ENCODE measurements at places on chromosomes 6 and 20. TPM values are rescaled to one million over a fixed set of nuclear protein-coding genes. Genes with fewer than 3 reads are reported as not detected.
A peak's percentile ranks its signal among the peaks of the same experiment; 100 is the strongest.

NRN1 gene
- total RNA-seq = 19.5 TPM

UBE3D gene
- 5.3 TPM for total RNA-seq

DNA sequence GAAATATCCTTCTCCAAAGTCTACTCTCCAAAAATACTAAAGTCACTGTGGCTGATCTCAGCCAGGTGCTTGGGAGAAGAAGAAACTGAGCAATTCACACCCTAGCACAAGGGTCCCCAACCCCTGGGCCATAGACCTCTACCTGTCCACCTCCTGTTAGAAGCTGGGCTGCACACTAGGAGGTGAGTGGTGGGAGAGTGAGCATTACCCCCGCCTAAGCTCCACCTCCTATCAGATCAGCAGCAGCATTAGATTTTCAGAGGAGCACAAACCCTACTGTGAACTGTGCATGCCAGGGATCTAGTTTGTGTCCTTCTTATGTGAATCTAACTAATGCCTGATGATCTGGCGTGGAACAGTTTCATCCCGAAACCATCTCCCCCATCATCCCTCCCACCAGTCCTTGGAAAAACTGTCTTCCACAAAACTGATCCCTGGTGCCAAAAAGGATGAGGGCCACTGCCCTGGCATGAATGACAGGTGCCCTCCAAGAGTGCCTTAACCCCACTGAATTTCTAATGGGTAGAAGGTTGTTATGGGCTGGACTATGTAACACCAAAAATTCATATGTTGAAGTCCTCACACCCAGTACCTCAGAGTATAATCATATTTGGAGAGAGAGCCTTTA lies 109.2 kb upstream of the CDYL start:
- no peak for DNase-seq

IMPG1 gene
- total RNA-seq = not detected

DNA sequence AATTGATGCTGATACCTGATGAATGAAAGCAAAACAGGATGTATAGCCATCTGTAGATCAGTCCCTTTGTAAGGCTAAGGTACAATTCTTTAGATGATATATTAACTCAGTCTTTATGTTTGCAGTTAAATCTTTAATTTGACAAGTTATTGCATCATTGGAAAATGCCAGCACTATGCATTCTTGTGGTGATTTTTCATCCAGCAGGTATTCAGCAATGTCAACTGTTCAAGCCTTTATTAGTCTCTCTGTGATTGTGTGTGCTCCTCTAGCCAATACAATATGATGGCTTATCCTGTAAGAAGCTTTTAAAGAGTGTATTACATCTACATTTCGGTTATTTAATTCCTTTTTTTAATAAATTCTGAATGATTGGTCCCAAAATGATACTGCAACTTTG lies 34.3 kb downstream of the HLA-DMB start:
- no peak for DNase-seq

SCAND1 gene
- total RNA-seq = 122 TPM

- DNase-seq = no peak
Measured at GRCh38 chr6:117346142-117346930, 79.4 kb downstream of the ROS1 start.

PHF3 gene
- 54.3 TPM for total RNA-seq

WFDC10B gene
- total RNA-seq = 1.9 TPM

- no peak for DNase-seq
Measured at GRCh38 chr20:8215361-8215781, 83.3 kb downstream of the PLCB1 start.

GRCh38 chr6:79735183-79735582 lies 104.1 kb downstream of the SH3BGRL2 start:
- no peak for DNase-seq

DNA sequence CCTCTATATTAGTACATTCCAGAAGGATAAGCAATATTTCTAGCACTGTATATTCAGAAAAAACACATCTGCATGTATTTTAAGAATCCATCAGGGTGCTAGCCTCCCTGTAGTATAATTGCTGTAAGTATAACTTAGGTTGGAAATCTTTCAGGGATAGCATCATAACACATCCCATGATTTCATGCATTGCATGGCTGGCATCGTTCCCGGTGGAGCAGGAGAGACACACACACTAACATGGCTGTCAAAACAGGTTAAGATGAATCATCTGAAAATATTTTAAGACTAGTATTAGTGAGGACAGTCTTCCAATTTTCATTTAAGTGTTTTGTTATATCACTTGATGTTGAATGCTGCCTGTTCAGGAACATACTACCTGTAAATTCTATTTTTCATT lies 32.1 kb upstream of the CENPW start:
- DNase-seq = no peak

GRCh38 chr20:35030136-35030535 lies 62.5 kb downstream of the TRPC4AP start:
- DNase-seq = no peak

DNA sequence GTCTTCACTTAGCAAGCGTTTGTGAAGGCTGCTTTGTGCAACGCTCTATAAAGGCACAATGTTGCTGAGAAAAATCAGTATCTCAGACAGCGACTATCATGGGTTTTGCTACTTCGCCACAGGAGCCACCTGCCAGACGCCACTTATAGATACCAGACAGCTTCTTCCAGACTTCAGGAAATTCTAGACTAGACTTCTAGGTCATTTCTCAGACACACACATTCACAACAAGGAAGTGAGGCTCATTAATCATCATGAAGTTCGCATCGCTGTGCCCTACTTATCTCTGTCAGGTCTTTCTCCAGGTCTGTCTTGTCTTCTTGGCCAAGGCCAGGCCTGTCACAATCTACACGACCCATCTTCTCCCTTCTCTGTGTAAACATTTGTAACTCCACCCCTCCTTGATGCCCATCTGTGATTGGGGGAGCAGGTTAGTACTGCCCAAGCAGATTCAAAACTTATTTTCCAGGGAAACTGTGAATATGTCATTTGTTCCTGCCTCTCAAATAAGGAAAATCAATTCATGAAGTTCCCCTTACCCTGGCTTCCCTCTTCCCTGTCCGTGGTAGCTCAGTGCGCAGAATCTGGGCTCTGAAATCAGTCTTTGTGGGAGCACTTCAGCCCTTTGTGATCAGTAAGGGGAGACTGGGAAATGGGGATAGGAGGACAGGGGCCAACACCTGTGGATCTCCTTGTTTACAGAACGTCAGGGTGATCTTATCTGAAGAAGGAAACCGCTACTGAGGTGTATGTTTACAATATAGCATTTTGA lies 115.5 kb downstream of the TNFAIP3 start:
- DNase-seq = no peak

- DNase-seq = no peak
Measured at GRCh38 chr6:108748959-108749358, 99.3 kb upstream of the ARMC2 start.

DNA sequence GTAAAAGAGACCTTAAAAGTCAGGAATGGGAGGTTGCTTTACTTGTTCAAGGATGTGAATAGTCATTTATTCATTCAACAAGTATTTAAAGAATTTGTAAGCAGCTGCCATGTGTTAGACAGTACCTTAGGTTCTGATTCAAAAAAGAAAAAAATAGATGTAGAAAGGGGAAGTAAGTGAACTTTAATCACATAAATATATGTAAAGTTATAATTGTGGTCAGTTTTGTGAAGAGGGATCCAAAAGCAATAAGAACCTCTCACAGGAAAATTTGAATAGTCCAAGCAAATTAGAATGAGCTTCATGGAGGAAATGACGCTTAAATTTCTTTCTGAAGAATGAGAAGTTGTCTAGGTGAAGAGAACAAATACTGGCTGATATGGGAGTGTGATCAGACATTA lies 596.1 kb upstream of the CITED2 start:
- DNase-seq = no peak

FAM209B gene
- total RNA-seq = 0.61 TPM

NOX3 gene
- not detected for total RNA-seq

GRCh38 chr6:168990019-168990751 lies 263.5 kb downstream of the THBS2 start:
- no peak for DNase-seq

DNA sequence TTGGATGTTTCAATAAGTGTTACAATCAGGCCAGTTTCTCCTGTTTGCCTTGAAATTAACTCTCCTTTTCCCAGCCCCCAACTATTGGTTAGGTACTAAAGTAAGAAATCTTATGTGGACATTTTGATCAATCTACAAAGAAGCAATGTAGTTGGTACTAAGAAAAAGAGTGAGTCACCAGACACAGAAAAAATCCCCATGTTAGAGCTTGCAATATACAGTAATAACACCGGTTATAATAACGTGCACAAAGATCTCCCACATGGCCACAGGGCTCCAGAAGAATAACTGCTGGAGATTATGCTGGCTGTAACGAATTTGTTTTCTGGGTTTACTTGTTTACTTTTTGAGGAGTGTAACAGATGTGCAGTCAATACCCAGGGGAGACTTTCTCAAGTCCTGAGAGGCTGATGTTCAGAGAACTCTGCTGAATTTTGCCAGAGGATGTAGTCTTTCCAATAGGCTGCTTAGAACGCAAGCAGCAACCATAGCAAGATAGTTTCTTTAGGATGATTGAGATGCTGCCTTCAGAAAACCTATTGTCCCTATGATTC lies 166.2 kb upstream of the SPACA1 start:
- DNase-seq = no peak

OPN5 gene
- not detected for total RNA-seq

DNA sequence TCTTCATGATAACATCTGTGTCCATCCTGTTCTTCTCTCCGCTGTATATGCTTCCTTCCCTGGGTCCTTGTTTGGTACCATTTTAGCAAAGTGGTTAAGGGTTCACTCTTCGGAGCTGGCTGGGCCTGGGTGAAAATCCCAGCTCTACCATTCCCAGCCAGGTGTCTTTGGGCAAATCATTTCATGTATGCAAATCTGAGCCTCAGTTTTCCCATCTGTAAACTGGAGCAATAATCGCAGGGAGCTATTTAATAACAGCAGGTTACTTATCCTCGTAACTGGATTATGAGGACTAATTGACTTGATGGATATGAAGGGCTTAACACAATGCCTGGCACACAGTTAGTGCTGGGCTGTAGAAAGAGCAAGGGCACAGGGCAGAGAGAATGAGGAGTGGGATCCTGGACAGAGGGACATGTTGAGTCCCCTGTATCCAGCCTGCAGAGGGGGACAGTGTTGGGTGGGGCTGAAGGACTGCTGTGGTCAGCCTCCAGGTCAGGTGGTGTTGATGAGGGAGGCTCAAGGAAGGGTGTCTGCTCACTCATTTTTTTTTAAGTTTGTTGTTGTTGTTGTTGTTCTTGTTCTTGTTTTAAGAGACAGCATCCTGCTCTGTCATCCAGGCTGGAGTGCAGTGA lies 44.3 kb upstream of the FAM83D start:
- no peak for DNase-seq

MOXD1 gene
- total RNA-seq = 13.5 TPM

GRCh38 chr20:433300-433975 lies 25.3 kb downstream of the RBCK1 start:
- DNase-seq = no peak

PLA2G7 gene
- total RNA-seq = 2.4 TPM

GRCh38 chr6:39377539-39377950 lies 55.0 kb upstream of the KCNK16 start:
- peak; percentile 48 for DNase-seq

DNA sequence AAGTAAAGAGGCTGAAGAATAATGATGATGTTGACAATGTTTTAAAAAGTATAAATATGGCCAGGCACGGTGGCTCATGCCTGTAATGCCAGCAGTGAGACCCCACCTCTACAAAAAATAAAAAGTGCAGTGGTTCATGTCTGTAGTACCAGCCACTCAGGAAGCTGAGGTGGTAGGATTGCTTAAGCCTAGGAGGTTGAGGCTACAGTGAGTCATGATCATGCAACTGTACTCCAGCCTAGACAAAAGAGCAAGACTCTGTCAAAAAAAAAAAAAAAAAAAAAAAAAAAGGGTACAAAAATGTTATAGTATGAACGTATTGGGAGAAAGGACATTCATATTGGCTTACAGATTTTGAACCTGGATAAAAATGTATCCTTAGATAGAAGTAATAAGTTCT lies 543.1 kb upstream of the IRAK1BP1 start:
- no peak for DNase-seq

DNA sequence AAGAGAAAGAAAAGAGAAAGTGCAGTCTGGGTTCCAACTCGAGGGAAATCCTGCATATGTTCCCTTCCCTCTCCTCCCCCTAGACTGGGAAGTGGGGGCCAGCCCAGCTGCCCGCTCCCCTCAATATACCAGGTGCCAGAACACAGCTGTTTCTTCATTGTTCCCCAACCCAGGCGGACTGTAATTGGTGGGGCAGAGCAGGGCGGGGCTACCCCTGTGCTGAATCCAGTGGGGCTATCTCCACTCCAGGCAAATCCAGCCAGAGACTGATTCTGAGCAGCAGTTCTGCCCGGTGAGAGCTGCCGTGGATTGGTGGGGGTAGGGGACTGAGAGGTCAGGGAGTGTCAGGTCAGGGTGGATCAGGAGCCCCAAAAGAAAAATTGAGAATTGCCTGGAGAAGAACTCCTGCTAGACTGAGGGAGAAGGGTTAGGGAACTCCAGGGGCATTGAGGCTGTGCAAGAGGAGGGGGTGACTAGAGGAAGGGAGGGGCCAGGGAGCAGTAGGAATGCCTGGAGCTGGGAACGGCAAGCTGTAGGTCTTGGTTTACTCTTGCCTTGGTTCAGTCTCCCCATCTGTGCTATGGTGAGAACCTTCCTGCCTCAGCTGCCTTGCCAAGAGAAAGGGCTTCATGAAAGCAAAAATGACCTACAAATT lies at the start of gene MYMX:
TSS of gene MYMX (plus strand) at position 250 of the 655 bp plus-strand sequence. CDS start 546 bp downstream, outside the sequence.
- DNase-seq = no peak

GRCh38 chr20:45626540-45626939 lies 3.0 kb upstream of the WFDC10A start:
- no peak for DNase-seq

ZKSCAN3 gene
- total RNA-seq = 3.8 TPM

TBC1D7 gene
- total RNA-seq = 15.7 TPM

- DNase-seq = no peak
Measured at GRCh38 chr6:26202811-26203583, 115.8 kb downstream of the HFE start.

BANF2 gene
- not detected for total RNA-seq

COL19A1 gene
- total RNA-seq = 0.19 TPM

- no peak for DNase-seq
Measured at GRCh38 chr20:20731945-20732296, 19.5 kb upstream of the RALGAPA2 start.

- DNase-seq = no peak
Measured at GRCh38 chr6:31736768-31737314, 511 bp upstream of the CLIC1 start.

PABPC1L gene
- total RNA-seq = 11.1 TPM

DDX43 gene
- total RNA-seq = 2.3 TPM

SDCBP2 gene
- total RNA-seq = 193 TPM

KHDC1 gene
- 0.13 TPM for total RNA-seq

CDSN gene
- total RNA-seq = 651 TPM

GRCh38 chr6:117483645-117484016 lies 1.2 kb downstream of the DCBLD1 start:
- no peak for DNase-seq

DNA sequence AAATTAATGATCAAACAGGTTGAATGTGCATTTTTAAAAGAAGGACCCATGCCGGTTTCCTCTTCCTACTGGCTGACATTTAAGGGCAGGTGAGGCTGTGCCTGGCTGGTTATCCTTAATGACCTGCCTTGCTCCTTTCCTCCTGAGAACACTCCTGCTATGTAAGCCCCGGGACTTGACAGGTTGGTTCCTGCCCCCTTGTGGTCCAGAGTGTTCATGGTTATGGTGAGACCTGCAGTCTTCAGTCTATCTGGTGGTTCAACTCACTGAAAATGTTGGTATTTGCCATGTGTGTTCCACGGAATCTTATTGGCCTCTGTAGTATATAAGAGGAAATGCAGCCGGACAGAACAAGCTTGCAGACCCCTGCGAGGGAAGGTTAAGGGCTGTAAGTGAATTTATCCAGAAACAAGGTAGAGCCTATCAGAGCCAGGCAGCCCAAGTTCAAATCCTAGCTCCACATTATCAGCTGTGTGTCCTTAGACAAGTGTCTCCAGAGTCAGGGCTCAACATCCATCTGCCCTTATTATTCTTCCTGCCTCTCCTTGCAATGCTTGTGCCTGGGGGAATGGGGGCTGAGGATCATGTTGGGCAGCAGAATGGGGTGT lies 5.2 kb upstream of the BPIFA3 start:
- DNase-seq = no peak

Data from lower leg skin (tissue), 4 donors.